Stimulated activated CD8-positive, alpha-beta memory T cell treated with anti-CD3 and anti-CD28 coated beads, Interleukin-4, amount 100 ng/mL, for 4 hours (primary cell): ENCODE measurements at places on chromosomes 11 and 22.

DNA sequence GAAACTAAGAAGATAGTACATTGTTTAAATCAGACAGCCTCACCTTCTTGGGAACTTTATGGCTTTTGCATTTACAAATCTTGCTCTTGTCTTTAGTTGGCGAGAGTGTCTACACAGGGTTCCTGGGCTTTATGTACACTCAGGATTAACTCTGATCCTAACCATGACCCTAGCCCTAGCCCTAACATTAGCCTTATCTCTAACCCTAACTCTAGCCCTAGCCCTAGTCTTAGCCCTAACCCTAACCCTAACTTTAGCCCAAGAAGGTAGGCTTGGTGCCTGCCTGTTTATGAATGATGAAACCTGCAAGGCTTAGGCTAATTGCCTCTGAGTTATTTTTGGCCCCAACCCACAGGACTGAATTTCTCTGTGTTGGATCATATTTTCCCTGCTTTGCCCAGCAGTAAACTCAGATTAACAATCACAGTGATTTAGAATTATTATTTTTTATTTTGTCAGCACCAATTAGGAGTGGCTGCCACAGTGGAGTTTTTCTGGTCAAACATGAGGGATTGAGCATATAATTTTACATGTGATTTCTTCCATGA, 44.1 kb upstream of the OR9Q1 start:
- DNase-seq, result no peak

GRCh38 chr22:29641700-29642330, 38.4 kb downstream of the NF2 start:
- DNase-seq, result no peak

- no peak for DNase-seq
Observed at GRCh38 chr11:8717876-8718753, 35.5 kb downstream of the RPL27A start.

GRCh38 chr22:29457730-29458129, 19.3 kb downstream of the RFPL1 start:
- DNase-seq, result no peak

DNA sequence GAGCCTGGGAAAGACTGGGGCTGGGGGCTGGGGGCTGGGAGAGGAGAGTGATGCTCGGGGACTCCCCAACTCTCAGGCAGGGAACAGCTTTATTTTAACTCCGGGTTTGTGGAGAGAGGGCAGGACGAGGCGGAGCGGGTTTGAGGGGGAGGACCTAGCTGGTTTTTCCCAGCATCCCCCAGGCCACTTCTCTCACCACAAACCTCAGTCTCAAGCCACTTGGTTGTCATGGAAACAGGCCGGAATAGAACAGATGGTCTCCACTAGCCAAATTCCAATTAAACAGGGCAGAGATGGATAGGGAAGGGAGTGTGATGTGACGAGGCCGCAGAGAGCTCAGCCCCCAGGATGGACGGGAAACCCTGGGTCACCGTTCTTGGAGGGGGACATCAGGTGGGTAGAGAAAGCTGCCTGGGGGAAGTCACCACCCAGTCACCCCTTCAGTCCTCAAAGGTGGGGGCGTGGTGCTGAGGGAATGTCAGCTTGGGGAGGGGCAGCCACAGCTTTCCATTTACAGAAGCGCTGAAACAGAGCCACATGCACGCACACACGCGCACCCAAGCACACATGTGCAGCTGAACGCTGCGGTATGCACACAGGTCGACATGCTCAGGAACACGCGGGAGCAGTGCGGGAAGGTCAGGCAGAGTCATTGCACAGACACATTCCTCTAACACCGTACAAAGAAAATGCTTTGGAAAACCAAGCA, 19.2 kb downstream of the NECTIN1 start:
- DNase-seq, result no peak

- no peak for DNase-seq
Observed at GRCh38 chr11:128297091-128297651, 290.2 kb downstream of the ETS1 start.

DNA sequence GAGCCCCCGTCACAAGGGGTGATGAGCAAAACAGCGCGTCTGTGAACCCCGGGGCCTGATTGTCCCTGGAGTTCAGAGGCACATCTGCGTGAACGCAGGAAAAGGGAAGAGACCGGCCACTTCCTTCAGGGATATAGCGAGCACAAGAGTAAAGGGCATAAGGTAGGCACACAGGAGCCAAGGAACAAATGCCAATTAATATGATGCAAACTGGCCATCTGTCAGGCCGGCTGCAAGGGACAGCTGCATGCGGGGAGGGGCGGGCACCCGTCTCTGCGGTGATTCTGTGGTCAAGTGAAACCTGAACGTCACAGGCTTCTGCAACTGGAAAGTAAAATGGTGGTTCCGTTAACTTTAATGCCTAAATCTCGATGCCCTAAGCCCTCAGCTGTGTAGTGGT, 64.7 kb downstream of the TRIM29 start:
- no peak for DNase-seq

GRCh38 chr22:36366291-36366708, 21.5 kb downstream of the MYH9 start:
- DNase-seq, result no peak
